ENCODE measurements at places on chromosomes 5 and 9.

GRCh38 chr5:157198277-157198986 is 17.8 kb downstream of the ITK start:
- peak; percentile 14 for DNase-seq

DNA sequence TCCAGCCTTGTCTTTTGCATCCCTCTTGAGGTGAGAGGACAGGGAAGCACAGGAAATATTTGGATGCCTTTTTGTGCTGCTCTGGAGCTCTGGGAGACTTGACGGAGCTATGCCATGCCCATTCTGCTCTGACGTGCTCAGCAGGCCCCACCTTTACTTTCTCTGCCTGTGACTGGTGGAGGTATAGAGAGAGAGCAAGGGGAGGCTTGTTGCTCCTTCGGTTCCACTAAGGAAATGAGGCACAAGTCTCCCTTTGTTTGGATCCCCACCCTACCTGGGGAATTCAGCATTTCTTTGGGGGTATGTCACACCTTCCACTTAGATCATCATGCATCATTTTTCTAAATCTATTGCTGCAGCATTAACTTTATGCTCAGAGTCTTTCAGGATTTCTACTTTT is 121.8 kb upstream of the CNTLN start:
- DNase-seq = no peak

DNA sequence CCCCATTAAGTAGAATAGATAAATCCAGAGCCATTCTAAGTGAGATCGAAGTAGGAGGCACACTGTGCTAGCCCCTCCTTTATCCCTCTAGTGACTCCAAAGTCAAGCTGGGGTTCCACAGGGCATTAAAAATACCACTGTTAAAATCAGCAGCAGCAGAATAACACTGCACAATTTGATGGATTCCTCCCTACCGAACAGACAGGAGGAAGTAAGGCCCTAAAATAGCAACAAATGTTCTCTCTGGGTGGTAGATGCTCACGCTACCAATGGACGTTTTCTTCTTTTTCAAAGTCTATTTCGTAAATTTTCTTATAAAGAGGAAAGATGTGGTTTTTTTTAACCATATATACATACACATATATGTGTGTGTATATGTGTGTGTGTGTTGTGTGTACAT is 54.4 kb downstream of the FBXW11 start:
- DNase-seq = no peak

DNA sequence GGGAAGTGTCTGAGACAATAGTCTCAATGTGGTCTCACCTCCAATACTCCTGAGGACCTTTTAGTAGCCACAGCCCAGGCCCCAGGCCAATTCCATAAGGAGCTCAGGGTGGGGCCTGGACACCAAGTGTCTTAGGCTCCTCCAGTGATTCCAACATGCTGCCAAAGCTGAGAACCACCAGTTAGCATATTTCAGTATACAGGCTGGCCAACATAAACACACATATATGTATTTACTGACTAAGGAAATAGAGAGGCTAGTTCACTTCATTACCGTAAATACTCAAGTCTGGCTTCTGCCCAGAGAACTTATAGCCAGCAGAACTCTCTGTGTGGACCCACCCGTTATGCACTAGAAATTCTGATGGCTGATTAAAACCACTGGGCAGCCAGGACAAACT is 24.1 kb downstream of the S1PR3 start:
- DNase-seq = no peak

DNA sequence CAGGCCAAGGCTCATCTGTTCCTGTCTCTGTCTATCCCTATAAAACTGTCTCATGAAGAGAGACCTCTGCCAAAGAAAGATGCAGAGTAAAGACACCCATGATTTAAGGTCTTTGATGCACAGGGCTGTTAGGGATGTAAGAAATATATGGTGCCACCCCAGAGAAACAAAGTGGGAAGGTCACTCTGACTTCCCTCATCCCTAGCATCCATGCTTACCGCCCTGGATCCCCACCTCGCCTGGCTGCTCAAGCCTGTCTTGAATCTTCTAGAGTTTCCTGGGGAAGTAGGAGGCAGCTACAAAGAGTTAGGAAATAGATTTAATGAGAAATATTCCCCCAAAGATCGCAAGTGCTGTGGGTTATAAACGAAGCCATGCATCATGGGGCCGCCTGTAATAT is 349.2 kb downstream of the SLIT3 start:
- DNase-seq = no peak

- DNase-seq = no peak
These were observed 74.2 kb downstream of the SHB start for GRCh38 chr9:37994639-37995347.

- DNase-seq = no peak
These were observed 612 bp upstream of the BBLN start for GRCh38 chr9:128159522-128159783.

- no peak for DNase-seq
These were observed 586 bp upstream of the PDZD2 start for GRCh38 chr5:31638345-31638744.

All from activated naive CD4-positive, alpha-beta T cell (primary cell).